ENCODE measurements at places on chromosomes 16 and 17.

GRCh38 chr17:70947215-70947614 is 777.9 kb downstream of the KCNJ2 start:
- no peak for DNase-seq

- no peak for DNase-seq
Observed at GRCh38 chr17:79950751-79951150, 84.9 kb downstream of the TBC1D16 start.

DNA sequence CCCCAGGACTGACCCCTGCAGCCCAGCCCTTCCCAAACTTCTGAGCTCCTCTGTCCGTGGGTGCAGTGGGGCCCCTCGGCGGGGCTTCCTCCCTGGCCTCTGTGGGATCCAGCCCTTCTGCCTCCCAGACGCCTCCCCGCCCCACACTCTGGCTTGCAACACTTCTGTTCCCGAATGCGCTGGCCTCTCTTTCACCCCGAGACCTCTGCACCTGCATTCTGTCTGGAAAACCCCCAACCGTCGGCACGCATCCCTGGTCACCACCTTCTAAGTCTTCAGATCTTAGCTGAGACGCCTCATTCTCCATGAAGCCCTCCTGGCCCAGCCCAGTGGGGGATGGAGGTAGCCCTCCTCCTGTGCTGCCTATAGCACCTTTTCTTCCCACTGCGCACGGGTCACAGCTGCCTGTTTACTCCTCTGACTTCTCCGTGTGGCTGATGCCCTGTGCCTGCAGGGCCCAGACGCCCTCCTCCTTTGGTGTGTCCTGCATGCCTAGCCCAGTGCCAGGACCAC is 26.4 kb downstream of the TMEM235 start:
- DNase-seq, result peak; percentile 43

- no peak for DNase-seq
Observed at GRCh38 chr17:7443499-7444485, 1.1 kb upstream of the CHRNB1 start.

DNA sequence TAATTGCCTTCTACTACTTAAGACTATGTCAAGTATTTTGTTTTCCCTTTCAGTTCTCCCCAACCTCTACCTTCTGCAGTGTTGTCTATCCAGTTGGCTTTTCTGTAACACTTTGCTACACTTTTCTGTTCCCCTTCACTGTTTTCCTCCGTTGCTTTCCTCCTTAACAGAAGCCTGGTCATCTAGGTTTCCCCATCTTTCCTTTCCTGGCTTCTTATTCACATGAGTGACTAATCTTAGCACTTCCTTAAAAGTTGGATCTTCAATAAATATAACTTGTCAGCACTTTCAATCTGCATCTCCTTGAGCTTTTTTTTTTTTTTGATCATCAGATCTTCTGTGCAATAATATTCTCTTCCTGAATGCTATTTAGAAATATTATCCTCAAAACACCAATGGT is 2.8 kb upstream of the SLFN11 start:
- DNase-seq, result no peak

- DNase-seq, result no peak
Observed at GRCh38 chr16:2785101-2785991, 2.0 kb downstream of the PRSS33 start.

- no peak for DNase-seq
Observed at GRCh38 chr17:31534223-31534888, 142.9 kb downstream of the RAB11FIP4 start.

DNA sequence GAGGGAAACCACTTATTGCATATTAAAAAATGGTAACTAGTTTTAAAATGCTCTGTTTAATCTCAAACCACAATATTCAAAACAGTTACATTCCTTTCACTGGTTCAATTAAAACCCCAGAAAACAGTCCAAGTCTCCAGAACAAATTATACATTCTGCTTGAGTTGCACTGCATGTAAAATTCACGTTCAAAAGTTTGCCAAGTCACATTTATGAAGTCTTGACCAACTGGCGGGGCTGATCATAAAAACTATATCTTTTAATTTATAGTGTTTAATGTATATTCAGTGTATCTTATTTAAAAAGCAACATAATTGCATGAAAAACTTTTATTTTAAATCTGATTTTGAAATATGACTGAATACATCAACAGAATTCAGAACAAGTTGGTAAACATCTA is 25.0 kb downstream of the CPPED1 start:
- DNase-seq, result no peak

- DNase-seq, result no peak
Observed at GRCh38 chr16:85515830-85516397, 97.2 kb upstream of the GSE1 start.

DNA sequence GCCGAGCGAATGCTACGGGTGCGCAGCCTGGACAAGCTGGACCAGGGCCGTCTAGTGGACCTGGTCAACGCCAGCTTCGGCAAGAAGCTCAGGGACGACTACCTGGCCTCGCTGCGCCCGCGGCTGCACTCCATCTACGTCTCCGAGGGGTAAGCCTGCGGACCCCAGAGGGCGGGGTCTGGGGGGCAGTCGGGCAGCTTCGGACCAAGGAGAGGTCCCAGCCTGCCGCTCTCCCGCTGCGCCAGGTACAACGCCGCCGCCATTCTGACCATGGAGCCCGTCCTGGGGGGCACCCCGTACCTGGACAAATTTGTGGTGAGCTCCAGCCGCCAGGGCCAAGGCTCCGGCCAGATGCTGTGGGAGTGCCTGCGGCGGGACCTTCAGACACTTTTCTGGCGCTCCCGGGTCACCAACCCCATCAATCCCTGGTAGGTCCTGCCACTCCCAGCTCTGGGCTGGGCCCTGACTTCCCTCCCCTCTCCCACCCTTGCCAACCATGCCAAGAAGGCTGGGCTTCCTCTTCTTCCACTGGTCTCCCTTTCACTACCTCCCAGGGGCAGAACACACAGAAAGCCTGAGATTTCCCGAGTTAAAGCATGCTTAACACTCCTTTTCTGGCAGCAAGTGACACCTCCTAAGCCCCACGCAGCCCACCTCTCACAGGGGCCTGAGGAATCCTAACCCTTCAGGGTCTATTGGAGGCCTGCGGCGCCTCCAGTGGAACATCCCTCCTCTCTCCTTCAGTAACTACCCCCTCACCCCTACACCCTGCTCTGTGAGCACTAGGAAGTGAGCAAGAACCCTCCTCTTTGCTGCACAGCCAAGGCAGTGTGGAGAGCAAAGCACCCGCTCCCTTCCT is 3.2 kb downstream of the NAGS start:
- DNase-seq, result no peak

GRCh38 chr17:20242271-20242670 is 225.1 kb downstream of the LGALS9B start:
- no peak for DNase-seq

GRCh38 chr16:68668266-68668665 is 23.2 kb downstream of the CDH3 start:
- DNase-seq, result no peak

GRCh38 chr16:89936508-89936907 is 12.0 kb upstream of the DEF8 start:
- DNase-seq, result no peak

- no peak for DNase-seq
Observed at GRCh38 chr17:44318077-44318892, 6.3 kb downstream of the SLC25A39 start.

- DNase-seq, result no peak
Observed at GRCh38 chr17:60989379-60989778, 311.7 kb downstream of the BCAS3 start.

- DNase-seq, result no peak
Observed at GRCh38 chr16:57873218-57873617, 70.9 kb upstream of the KIFC3 start.

DNA sequence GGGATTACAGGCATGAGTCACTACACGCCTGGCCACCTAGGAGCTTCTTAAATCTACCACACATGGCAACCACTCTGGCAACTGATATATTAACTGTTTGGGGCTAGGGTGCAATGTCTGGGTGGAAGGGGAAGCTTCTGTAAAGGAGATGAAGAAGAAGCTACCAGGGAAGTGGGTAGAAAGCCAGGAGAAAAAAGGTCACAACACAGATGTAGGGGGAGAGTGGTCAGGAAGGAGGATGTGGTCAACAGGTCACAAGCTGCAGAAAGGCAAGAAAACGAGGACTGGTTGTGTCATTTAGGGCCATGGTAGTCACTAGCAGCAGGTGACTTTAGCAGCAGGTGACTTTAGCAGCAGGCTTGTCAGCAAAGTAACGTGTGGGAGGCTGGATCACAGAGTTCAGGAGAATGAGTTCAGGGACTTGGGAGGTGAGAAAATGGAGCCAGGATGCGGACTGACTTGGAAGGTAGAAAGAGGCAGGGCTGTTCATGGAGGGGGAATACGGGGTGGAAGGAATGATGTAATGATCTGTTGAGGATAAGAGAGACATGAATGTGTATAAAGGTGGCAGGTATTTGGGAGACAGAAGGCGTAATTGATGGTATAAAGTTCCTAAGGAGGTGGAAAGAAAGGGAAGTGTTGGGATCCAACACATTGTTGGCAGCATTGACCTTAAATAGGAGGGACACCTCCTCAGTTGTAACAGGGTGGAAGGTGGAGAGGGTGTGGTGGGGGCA is 16.3 kb upstream of the WFIKKN2 start:
- no peak for DNase-seq

DNA sequence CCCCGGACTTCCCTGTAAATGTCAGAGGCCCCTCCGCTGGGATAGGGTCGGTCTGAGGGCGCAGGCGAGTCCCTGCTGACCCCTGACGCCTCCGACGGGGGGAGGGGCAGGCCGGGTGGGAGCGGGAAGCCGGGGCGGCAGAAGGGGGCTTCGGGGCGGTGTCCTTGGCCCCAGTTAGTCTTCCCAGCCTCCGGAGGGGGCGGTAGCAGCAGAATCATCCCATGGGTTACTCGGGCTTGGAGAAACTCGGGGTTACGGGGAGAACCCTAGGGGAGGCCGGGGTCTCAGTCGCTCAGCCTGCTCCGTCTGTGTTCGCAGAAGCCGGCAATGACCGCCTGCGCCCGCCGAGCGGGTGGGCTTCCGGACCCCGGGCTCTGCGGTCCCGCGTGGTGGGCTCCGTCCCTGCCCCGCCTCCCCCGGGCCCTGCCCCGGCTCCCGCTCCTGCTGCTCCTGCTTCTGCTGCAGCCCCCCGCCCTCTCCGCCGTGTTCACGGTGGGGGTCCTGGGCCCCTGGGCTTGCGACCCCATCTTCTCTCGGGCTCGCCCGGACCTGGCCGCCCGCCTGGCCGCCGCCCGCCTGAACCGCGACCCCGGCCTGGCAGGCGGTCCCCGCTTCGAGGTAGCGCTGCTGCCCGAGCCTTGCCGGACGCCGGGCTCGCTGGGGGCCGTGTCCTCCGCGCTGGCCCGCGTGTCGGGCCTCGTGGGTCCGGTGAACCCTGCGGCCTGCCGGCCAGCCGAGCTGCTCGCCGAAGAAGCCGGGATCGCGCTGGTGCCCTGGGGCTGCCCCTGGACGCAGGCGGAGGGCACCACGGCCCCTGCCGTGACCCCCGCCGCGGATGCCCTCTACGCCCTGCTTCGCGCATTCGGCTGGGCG is 542 bp downstream of the GUCY2D start:
- DNase-seq, result no peak

DNA sequence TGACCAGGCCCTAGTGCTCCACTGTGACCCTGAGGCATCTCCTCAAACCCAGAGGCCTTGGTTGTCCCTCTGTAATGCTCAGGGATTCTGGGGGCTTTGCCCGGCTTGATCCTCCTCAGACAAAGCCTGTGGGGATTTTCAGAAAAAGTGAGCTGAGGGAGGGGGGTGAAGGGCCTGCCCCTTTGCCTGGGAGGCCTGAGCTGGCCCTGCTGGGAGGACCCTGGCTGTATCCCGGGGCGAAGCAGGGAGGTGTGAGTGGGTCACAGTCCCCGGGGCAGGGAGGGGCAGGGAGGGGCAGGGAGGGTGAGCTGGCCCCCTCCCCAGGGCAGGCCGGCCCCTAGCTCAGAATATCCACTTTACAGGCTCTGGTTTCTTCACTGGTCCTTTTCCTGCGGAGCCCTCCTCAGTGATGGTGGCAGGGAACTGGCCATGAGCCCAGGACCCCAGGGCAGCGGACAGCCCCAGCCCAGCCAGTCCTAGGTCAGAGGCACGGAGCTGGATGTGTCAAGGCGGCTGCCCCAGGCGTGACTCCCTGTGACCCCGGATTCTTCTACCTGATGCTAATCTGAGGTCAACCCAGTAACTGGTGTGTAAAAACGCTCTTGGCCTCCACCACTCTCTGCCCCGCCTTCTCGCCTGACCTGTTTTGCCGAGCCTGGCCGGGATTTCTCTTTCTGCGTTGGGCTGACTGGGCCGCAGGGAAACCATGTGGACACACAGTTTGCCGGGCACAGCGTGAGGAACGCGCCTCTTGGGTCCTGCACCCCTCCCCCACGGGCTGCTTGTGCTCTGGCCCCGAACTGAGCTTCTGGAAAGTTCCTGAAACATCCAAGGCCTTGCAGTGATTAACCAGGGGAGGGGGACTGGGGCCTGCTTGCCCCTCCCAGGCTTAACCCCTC is 5.8 kb upstream of the FASN start:
- no peak for DNase-seq

GRCh38 chr17:37744961-37745800 is at the start of gene HNF1B:
Gene HNF1B, minus strand, starts transcription at chr17:37745059. Its CDS starts 175 bp downstream, at chr17:37744884.
- no peak for DNase-seq

DNA sequence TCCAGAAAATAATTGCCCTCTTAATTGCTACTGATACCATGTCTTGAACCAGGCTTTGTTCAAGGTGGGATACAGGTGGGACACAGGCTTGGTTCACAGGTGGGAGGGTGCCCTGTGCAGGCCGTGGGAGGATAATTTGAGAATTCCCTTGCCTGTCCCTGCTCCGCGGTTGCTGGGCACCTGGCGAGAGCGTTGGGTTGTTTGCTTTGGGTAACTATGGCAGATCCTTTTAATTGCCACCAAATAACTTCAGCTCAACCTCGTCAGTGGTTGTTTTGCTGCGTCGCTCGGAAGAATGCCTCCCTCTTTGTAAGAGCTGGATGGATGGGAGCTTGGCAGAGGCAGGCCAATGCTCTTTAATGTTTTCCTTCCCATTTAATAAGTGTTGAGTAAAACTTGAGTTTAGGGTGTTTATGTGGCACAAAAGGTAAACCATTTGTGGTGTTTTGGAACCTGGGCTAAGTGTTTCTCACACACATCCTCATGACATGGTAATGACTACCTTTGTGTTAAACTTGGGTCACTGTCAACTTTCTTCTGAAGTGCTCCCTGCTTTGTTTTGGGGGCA is 202.5 kb downstream of the MSI2 start:
- DNase-seq, result no peak

- DNase-seq, result no peak
Observed at GRCh38 chr17:42409523-42410318, 13.3 kb downstream of the CAVIN1 start.

Data from hematopoietic multipotent progenitor cell treated with erythropoietin and hydrocortisone succinate and interleukin-3 and kit ligand, for 8 days (in vitro differentiated cells).